ENCODE measurements at places on chromosomes 16 and 17.
A peak's percentile ranks its signal among the peaks of the same experiment; 100 is the strongest.

GRCh38 chr17:38942696-38943334 lies 17.4 kb downstream of the LASP1NB start:
- DNase-seq = no peak

DNA sequence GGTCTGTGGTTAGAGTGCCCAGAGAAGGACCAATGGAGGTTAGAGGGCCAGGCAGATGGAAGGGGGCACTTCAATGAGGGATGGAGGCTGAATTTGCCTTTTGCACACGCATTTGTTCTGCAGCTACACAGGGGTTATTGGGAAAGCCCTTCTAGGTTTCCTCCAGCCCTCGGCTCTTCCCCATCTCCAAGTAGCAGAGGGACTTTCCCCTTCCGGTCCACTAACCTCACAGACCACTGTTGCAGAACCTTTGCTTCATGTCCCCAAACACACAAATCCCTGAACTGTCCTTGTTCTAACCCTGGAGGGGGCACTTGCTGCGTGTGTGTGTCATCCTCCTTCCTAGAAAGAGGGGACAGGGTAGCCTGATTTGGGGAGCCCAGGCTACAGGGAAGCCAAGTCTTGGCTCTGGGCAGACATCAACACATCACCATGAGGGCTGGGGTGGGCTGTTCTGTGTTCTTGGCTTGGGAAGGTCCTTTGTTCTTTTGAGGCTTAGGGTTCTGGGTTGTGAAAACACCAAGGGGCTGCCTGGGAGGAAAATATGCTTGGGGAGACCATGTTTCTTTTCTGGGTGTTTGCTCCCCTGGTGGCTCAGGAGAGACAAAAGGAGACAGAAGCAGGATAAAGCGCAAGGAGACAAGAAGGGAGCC lies 7.3 kb upstream of the NR1D1 start:
- peak; percentile 22 for DNase-seq

- DNase-seq = no peak
These were observed 2.1 kb downstream of the FHOD1 start for GRCh38 chr16:67245186-67245585.

GRCh38 chr16:63096857-63097256 lies 1060.6 kb upstream of the CDH8 start:
- no peak for DNase-seq

DNA sequence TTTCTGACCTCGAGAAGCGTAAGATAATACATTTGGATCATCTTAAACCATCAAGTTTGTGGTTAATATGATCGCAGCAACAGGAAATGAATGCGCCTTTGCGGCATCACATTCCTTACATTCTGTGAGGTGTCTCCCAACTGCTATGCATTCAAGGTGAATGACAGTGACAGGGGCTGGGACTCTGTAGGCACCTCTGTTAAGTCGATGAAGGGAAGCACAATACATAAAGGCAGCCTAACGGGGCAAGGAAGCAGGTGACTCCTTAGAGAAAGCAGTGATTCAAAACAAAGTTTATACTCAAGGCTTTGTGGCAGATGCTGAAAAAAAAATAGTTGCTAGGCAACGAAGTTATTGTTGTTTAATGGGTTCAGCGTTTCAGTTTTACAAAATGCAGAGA lies 21.6 kb upstream of the EVPL start:
- no peak for DNase-seq

DNA sequence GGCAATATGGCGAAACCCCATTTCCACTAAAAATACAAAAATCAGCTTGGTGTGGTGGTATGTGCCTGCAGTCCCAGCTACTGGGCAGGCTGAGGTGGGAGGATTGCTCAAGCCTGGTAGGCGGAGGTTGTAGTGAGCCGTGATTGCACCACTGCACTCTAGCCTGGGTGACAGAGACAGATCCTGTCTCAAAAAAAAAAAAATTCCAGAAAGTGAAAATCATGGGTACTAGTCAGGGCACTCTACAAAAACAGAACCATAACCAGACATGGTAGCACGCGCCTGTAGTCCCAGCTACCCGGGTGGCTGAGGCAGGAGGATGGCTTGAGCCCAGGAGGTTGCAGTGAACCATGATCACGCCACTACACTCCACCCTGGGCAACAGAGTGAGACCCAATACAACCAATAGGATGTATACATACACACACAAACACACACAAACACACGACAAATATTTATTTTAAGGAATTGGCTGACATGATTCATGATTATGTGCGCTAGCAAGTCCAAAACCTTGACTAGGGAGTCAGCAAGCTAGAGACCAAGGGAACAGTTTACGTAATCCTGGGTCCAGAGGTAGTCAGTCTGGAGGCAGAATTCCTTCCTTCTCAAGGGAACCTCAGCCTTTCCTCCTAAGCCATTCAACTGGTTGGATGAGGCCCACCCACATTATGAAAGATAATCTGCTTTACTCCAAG lies 11.6 kb upstream of the GP1BA start:
- peak; percentile 38 for DNase-seq

GRCh38 chr17:46011711-46012505 lies 12.9 kb downstream of the STH start:
- DNase-seq = no peak

- DNase-seq = no peak
These were observed 2.3 kb upstream of the TMEM170A start for GRCh38 chr16:75466760-75467159.

- DNase-seq = no peak
These were observed 14.0 kb downstream of the ABCC1 start for GRCh38 chr16:15963307-15963910.

DNA sequence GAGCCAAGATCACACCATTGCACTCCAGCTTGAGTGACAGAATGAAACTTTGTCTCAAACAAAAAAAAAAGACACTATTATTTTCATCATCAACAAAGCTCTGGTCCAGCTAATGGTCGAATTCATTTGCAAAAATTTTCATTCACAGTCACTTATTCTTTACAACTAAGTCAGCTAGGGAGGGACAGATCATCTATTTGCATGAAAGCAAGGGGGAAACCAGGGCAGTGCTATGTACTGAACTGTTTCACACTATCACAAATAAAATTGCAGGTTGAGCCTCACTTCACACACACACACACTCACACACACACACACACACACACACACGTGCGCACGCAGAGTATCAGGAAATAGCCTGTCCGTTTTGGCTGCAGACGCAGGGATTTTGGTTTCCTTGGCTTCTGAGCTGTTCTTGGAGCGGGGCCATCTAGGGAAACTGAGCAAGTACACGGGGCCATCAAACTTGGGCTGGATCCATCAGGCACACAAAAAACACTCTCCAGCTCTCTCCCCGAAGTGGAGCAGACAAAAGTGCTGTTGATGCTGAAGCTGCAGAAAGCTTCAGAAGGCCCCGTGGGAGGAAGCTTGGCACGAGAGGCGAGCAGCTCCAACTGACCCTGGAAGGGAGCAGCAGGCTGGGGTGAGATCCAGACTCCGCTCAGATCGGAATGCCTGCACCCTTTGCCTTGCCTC lies 44.3 kb upstream of the HELZ start:
- DNase-seq = no peak

Measured in CD4-positive, alpha-beta T cell treated with Interferon gamma for 1 hour (primary cell).